ENCODE measurements at places on chromosomes 7 and 10.

DNA sequence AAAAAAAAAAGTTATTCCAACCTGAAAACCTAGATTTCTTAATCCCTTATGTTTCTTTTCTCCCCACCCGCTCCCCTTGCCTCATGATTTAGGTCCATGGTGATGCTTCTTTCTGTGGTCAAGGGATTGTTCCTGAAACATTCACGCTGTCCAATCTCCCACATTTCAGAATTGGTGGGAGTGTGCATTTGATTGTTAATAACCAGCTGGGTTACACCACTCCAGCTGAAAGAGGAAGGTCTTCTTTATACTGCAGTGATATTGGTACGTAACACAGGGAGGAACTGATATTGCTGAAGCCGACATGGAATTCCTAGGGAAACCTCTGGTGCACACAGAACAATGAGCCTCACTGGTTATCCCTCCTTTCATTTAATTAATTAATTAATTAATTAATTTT lies 22.7 kb downstream of the DHTKD1 start:
- no peak for DNase-seq

DNA sequence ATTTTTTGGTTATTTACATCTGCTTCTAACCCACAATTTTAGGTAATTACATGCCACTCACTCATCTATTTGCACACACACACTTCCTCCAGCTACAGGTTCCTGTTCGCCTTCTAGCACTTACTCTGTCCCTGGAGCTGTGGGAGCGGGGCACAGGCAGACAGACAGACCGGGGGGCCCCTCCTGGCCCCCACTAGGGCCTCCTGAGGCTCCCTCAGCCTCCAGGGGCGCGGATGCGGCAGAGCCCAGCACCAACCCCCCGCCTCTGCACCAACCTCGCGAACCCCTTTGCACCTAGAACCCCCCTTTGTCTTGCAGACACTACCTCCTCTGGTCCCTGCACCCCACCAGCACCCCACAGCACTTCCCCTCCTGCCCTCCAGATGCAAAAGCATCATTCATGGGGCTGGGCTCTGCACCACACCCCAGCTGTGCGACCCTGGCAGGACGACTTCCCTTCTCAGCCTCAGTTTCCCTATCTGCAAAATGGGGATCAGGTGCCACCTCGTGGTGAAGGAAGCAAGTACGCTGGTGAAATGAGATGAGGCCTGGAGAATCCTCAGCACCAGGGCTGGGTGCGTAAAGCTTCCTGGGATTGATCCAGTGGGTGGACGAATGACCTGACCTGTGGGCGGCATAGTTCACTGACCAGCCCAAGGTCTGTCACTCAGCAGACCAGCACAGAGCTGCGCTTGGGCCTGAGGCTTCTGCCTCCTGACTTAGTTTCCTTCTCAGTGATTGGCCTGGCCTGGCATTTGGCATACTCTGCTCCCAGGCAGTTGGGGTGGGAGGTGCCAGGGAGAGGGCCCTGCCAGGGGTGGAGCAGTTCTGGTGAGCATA lies 37.9 kb downstream of the ELFN1 start:
- DNase-seq, result no peak

DNA sequence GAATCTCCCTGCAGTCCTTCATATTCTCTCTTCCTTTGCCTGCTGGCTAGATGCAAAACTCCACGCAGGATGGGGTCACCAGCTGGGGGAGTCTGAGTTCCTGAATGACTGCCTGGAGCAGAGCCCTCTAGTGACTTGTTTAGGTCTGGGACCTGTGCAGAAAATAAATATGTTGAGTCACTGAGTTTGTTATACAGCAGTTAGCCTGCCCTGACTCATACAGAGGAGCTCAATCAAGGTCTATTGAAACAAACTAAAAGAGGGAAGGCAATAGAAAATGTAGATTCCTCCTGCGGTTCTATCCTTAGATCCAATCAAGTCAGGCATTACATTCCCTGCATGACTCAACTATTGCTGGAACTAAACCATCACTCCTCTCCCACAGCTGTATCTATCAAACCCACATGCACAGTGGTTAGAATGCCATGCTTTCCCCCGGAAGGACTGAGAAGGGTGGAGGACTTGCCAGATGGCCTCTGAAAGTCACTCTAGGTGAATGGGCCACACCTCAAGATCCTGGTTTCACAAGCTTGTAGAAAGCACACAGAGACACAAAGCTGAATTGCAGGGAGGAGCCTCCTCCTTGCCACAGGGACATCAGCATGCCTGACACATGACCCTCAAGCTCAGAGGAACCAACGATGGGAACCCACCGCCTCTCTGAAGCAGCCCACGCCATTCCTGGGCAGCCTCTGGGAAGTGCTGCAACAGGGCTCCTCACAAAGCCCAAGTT lies 73.9 kb downstream of the SH3PXD2A start:
- no peak for DNase-seq

DNA sequence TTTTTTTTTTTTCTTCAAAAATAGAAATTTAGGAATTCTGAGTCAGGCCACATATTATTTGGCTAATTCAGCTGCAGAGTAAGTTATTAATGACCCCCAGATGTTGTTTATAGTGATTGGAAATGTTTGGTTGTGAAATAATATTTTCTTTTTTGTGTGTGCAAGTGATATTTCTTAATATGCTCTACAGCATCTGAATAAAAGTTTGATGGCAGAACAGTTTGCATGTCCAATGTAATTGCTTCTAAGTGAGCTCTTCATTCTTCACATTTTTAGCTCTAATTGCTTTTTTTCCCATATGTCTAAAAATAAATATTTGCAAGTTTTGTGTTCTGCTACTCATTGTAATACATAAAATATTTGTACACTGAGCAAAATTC lies 116.0 kb downstream of the ARID5B start:
- DNase-seq, result no peak

DNA sequence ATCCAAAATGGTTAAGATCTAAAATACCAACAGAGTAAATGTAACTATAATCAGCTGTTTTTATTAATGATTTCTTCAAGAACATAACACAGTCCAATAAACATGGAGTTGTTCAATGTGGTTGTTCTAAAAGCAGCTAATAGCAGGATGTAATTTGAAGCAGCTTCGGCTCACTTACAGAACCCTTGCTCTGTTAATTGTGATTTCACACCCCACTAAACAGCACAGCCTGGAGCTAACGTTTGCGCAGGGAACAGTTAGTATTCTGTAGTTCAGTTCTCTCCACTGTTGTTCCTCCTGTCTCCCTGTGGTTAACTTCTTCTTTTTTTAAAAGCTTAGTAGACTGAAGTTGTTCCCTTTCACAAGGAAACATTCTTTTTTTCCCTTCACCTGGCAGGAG lies 104.0 kb downstream of the GRM3 start:
- DNase-seq, result no peak

DNA sequence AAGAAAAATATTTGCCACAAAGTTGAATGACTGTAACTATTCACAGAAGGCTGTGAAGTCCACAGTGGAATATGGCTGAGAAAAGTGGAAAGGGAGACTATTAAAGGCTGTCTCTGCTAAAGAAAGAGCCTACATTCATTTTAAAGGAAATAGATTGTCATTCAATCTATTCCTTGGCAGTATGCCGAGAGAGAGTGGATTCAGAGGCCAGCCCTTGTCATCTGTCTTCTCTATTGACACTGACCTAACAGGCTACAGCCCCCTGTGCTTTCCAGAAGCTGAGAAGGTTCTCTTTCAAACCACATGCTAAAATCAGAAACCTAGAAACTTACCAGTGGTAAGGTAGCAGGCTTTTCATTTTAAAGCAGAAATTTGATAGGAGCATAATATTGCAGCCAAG lies 12.1 kb downstream of the ODAD2 start:
- no peak for DNase-seq

DNA sequence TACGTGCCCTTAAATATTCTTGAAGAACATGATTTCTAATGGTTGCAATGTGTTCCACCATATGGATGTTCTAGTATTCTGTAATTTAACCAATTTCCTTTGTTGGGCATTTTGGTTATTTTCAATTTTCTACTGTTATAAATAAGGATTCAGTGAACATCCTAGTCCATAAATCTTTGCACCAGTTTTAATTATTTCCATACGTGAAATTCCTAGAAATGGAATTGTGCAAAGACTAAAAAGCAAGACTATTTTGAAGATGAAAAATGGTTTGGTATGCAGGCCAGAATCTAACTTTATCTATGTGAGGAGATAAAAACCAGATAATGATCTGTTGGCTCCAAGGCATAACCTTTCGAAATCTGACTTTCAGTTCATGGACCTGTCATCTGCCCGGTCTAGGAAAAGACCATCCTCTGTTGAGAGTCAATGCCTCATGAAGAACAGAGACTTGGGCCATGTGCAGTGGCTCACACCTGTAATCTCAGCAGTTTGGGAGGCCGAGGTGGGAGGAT lies 633.2 kb upstream of the NRP1 start:
- no peak for DNase-seq

- DNase-seq, result no peak
These were observed 64.5 kb downstream of the PALS2 start for GRCh38 chr7:24637706-24638105.

GRCh38 chr7:29095631-29096445 lies 50.5 kb downstream of the CPVL start:
- DNase-seq, result no peak
